ENCODE measurements at places on chromosomes 3 and 15.

- no peak for DNase-seq
These were observed 108.6 kb upstream of the LRRFIP2 start for GRCh38 chr3:37283011-37283410.

DNA sequence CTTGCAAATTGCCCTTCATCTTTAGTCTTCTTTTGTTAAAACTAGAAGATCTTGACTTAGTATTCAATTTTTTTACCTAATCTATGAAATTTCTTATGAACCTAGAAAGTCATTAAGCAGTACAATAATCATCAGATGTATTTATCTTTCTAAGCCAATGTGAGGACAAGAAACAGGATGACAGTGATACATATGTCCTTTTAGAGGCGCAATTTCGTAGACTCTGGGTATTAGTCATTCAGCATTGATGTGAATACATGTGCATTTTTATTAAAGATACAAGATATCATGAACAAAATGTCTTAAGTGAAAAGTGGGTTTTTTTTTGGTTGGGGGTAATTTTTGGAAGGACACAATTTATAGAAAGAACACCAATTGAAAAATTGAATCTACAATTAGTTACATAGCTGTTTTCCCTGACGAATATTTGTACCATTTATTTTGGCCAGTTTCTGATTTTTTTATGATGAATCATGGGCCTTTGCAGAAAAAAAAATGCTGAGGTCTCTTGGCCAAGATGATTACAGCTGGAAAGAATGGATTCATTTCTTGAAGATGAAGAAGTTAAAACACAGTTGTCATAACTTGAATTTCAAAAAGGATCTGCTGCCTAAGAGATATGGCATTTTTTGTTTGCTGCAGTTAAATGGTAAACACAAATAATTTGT, 48.9 kb upstream of the AGTR1 start:
- no peak for DNase-seq

DNA sequence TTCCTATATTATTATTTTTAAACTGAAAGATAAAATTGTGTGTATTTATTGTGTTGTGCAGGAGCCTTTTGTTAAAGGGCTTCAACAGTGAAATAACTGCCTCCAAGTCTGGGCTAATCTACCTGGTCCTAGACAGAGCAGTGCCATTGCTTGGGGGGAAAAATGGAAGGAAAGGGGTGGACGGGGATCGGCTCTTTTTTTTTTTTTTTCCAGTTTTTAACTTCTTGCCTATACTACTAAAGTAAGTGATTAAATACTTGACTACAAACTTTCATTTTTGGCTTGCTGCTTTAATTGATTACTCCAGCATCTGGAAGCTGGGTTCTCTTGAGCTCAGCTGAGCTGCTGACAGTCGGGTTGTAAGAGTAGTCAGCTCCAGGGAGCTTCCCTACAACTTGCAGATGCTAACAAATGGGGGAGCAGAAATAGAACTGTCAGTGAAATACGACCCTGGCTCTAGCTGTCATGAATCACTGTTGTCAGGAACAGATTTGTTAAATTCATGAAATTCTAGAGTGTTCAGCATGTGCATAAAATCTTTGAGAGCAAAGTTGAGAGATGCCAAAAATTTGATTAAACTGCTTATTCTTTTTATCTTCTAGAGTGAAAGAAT, 276.7 kb downstream of the ROBO1 start:
- no peak for DNase-seq

DNA sequence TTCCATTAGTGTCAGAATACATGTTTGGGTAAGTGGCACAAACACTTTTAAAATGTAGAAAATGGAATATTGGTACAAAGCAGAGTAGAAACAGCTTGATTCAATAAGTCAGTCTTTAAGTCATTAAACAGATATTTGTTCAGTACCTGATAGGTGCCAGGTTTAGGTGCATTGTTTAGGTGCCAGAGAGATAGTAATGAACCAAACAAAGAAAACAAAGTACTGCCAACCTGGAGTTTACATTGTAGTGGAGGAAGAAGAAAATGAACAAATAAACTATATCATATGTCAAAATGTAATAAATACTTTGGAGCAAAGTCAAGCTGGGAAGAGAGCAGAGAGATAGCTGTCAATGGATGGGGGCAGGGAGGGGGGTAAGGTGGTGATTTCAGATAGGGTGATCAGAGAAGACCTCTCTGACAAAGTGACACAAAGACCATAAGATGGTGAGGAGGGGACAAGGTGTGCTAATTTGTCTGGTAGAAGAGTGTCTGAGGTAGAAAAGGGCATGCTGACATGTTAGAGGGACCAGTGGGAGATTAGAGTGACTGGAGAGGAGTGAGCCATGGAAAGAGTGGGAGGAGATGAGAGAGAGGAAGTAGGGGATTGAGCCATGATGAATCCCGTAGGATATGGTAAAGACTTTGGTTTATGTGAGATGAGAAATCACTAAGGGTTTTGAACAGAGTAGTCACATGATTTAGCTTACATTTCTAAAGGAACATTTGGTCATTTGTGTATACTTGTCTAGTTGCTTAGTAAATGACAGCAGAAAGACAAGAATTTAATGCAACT, 128.2 kb downstream of the UBE2E2 start:
- DNase-seq = no peak

- DNase-seq = no peak
These were observed 171.5 kb downstream of the RPLP1 start for GRCh38 chr15:69624155-69624520.

- no peak for DNase-seq
These were observed 104.7 kb upstream of the TBC1D5 start for GRCh38 chr3:17847156-17847555.

- no peak for DNase-seq
These were observed 39.0 kb downstream of the GABPB1 start for GRCh38 chr15:50315814-50316630.

GRCh38 chr3:156834435-156834834, 8.3 kb downstream of the LEKR1 start:
- DNase-seq = no peak

GRCh38 chr15:52217186-52217585, 26.0 kb upstream of the GNB5 start:
- DNase-seq = no peak

DNA sequence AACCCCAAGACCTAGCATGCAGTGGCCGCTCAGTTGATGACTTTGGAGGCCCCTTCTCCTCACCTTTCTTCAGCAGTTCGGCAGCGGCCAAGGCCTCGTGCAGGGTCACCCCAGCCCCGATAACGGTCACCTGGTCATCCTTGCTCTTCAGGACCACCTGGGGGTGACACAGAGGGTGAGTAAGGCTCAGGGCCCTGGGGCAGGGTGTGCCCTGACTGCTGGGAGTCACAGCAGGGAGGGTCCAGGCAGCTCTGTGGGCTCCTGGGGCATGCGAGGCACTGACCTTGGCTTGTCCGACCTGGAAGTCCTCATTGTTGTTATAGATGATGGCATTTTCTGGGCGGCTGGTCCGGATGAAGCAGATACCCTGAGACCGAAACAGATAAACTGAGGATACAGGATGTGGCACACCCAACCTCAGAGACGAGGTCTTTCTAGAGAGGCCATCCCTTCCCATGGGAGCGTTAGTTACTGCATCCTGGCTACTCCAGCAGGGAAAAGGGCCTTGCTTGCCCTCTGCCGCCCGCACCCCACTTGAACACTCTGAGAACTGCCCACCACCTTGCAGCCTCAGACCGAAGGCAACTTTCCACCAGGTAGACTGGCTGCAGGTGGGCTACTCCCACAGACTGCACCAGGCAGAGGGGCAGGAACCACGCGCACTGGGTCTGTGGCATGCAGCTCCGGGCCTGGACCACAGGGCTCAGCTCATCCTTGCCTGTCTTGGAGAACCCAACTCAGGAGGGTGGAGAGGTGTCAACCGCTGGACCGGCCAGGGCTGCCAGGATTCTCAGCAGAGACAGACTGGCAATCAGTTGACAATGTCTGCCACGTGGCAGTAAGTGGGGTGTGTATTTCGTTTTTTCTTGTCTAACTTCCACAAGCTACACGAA, 27.6 kb downstream of the TKT start:
- DNase-seq = no peak

GRCh38 chr3:148839805-148840204, 12.2 kb downstream of the CPB1 start:
- DNase-seq = no peak

- no peak for DNase-seq
These were observed 24.0 kb upstream of the ARNT2 start for GRCh38 chr15:80380154-80380553.

- no peak for DNase-seq
These were observed 70.4 kb downstream of the KLF13 start for GRCh38 chr15:31396881-31397560.

- DNase-seq = no peak
These were observed at the start of gene CDCP1 for GRCh38 chr3:45145681-45146614. Gene CDCP1 (minus strand): TSS chr3:45146378. CDS start chr3:45146287, 91 bp downstream.

- no peak for DNase-seq
These were observed 5.1 kb upstream of the MTMR14 start for GRCh38 chr3:9644245-9644644.

DNA sequence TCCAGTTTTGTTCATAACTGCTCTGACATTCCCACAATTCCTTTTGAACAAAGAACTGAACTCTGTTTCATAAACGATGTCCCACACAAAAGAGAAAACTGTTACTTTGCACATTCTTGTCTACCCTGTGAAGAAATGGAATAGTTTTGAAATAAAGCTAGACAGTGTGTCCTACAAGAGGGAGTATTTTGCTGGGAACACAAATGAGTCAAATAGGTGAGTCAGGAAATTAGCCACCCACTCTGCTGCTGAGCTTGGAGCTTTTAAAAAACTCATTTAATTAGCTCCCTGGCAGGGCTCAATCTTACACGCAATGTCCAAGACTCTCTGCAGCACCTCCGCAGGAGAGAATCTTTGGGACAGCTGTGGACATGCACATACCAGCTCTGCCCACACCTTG, 193.4 kb downstream of the SLC9A9 start:
- DNase-seq = no peak

- DNase-seq = no peak
These were observed 6.9 kb downstream of the SHF start for GRCh38 chr15:45180648-45181436.

DNA sequence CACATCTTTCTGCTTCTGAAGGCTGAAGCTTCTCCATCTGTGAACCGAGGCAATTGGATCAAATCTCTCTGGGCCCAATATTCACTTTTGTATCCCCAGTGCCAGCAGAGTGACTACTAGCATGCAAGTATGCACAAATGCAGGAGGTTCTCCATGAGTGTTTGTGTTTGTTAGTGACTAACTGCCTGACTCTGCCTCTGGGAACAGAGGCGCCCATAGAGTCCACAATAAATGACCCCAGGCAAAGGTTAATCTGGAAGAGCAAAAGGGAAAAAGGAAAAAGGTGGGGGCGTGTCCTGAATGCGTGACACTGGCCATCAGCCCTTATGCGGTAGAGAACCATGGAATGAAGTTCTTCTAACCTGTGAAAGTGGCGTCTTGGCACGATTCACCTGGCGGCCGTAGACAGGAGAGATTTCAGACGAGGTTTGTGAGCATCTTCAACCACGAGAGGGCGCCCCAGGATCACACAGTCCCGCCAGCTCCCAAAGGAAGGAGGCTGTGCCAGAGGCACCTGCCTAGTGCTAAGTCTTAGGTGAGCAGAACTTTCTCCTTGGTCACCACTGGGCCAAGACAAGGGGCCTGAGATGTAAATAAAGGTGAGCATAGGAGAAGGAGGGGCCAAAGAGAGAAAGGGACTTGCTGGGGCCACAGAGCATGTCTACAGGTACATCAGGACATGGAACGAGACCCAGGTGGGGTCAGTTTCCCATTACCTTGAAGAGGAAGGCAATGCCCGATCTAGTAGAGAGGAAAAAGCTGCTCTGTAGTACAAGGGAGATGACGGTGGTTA, 44.2 kb downstream of the RBPMS2 start:
- peak; percentile 69 for DNase-seq

- DNase-seq = no peak
These were observed 369.7 kb upstream of the PROK2 start for GRCh38 chr3:72154391-72155335.

DNA sequence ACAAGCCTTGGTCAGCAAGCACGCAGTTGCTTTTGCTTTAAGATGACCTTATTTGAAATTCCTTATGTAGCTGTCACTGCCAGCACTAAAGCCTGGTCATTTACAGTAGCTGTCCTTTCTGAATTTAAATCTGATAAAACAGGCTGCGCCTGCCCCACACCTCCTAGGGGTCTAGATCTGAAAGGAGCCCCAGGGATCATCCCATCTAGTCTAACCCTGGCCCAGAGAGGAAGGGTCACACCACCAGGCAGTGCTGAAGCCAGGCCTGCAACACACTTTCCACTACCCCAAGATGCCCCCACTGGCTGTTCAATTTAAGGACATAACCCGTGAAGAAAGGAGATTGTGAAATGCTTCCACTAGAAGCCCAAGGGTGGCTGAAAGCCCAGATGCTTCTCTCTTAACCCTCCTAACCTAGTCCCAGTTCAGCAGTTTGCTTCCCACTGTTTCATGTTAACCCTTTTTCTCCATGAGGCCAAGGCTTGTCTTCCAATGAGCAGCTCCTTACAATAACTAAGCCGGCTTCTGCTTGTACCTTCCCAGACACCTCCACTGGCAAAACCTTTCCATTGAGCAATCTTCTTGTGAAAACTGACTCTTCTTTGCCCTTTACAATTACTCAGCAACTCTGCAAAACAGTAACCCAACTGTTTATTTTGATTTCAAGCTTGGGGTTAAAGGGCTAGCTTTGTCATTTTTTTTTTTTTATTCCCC, 198.9 kb upstream of the LPP start:
- DNase-seq = no peak

- DNase-seq = no peak
These were observed 782.0 kb downstream of the EPHA3 start for GRCh38 chr3:89889386-89889785.

- no peak for DNase-seq
These were observed 159.2 kb upstream of the SLCO3A1 start for GRCh38 chr15:91694131-91694830.

- DNase-seq = no peak
These were observed 156.2 kb upstream of the IQSEC1 start for GRCh38 chr3:13229273-13229949.

DNA sequence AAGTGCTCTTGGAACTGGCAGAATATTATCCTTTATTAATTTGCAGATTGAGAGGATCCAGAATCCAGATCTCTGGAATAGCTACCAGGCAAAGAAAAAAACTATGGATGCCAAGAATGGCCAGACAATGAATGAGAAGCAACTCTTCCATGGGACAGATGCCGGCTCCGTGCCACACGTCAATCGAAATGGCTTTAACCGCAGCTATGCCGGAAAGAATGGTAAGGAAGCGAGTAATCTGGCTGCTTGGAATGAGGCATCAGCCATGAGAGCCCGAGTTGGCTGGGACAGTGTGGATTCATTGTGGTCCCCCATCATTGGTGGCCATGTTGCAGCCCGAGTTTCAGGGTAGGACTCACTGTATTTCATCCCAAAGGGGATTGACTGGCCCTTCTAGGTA, 47.1 kb downstream of the PARP14 start:
- DNase-seq = no peak

DNA sequence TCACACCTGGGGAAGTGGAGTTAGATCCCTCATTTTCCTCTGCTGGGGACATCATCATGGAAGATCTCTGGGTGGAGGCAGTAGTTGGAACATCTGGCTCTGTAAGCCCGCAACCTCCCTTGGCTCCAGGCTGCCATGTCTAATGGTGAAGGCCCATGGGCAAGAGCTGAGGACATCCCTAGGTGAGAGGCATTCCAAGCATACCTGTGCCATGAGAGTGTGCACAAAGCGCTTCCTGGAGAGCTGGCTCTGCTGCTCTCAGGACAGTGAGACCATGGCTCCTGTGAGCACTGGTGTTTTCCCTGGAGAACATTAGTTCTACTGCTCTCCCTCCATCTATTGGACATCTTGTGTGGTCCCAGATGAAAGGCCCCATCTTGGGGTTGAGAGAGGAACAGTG, 7.7 kb downstream of the MAPKAPK3 start:
- DNase-seq = no peak
